ENCODE measurements at places on chromosomes 4 and X.

DNA sequence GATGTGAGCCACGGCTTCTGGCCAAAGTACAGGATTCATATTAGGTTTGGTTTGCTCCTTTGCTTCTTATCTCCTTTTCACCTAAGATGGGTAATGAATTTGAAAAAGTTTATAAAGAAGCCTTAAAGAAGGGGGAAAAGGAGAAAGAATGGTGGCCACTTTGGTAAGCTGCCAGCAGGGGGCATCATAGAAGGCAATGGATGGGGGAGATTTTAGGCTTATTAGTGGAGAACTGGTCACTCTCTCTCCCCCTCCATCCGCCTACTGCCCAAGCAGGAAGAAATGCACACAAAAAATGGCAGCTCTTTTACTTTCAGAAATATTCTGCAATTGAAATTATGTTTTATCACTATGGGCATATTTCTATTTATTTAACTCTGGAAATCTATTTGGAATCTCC lies 32.0 kb downstream of the SPARCL1 start:
- DNase-seq = no peak

- DNase-seq = no peak
These were observed 1.4 kb upstream of the MAN2B2 start for GRCh38 chr4:6573551-6573950.

DNA sequence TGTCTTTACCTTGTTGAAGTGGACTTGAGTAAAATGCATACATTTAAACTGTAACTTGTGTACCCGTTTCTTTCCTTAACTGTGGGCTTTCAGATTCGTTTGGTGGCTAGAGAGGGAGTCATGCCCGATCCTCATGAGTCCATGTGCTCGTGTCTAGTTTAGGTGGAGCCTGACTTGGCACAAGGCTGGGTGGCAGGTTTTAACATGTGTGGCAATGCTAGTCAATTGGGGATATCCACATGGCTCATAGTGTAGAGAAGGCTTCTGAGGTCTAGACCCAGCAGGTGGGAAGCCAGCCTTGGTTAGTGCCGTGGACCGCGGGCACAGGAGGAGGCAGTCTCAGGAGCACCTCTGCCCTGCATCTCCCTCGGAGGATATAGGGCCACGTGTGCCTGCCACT lies 48.5 kb upstream of the CLCN4 start:
- no peak for DNase-seq

DNA sequence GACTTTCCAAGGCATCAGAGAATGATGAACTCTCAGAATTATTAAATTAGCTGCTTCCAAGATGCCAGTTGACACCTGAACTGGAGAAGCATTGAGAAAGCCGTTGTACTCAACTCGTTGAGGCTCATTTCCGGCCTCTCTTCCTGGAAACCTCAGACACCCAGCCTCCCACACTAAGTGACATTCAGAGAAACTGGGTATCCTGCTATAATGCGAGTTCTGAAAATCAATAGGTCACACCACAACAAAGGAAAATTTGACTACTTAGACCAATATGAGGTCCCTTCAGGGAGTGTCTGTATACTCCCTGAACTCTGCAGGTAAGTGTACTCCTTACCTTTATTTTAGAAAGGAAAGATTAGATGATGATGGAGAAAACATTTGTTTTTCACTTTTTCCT lies 51.2 kb downstream of the ENPEP start:
- peak; percentile 83 for DNase-seq

GRCh38 chr4:41609851-41610250 lies 71.9 kb downstream of the LIMCH1 start:
- no peak for DNase-seq

DNA sequence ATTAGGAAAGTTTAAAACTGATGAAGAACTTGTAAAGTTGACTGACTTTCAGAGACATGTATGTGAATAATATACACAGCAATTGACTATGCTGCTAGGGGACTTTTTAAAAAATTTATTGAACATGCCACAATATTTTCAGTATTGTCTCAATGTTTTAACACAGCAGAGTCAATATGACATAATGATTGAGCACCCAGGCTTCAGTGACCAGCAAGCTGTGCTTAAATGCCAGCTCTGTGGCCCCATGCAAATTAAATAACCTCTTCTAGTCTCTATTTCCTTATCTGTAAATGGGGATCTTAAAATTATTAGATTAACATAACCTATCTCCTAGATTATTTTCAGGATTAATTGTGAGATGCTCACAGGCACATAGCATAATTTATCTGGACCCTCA lies 56.8 kb upstream of the TXK start:
- DNase-seq = no peak

DNA sequence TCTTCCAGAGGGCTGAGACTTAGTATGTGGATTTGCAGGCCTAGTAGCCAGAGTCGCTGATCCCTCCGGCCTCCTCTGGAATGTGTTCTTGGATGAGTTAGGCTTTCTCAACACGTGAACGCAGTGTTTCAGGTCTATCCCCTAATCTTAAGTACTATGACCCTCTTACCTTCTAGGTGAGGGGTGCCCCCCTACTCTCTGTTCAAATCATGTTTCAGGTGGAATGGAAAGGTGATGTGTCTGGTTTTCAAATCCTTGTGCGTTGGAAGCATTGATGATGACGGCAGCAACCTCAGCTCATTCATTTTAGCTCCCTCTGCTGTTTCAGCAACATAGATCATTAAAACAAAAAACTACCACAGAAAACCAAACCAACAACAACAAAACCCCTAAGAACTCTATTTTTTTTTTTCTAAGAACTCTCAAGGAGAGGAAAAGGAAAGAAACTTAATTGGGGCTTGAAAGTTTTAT lies 56.4 kb downstream of the RWDD4 start:
- no peak for DNase-seq

DNA sequence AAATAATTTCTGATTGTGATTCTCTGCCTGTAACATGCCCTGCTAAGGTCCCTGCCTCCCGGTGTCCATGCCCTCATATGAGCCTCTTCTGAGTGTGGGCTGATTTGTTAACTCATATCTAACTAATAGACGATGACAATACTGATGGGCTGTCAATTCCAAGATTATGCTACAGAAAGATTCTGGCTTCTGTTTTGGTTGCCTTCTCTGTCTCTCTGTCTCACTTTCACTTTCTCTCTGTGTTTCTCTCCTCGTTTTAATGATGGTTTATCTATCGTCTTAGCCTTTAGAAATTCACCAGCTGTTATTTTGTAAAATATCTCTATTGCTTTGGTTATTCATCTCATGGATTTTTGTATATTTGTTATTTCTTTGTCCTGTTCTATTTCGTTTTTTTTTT lies 312.5 kb upstream of the ANXA10 start:
- DNase-seq = no peak

DNA sequence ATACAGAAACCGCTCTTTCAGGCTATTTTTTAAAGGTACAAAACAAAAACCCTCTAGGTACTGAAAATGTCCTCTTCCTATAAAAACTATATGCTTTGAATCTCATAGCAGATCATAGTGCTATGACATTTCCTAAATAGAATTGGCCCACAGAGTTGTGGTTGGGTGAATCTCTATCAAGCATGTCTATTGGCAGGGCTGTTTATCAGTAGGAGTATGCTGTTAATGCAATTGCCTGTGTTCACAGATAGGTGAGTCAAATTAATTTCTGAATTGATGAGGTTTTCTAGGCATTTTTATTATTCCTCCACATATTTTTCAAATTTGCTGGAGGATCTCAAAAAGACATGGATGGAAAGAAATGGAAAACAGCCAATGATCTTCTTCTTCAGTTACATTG lies 73.9 kb downstream of the QRFPR start:
- no peak for DNase-seq

- DNase-seq = no peak
These were observed 167.2 kb downstream of the SH3KBP1 start for GRCh38 chrX:19720236-19720635.

GRCh38 chr4:90113881-90114457 lies 13.2 kb upstream of the CCSER1 start:
- no peak for DNase-seq

GRCh38 chr4:4334798-4335520 lies 44.9 kb downstream of the ZBTB49 start:
- peak; percentile 71 for DNase-seq

DNA sequence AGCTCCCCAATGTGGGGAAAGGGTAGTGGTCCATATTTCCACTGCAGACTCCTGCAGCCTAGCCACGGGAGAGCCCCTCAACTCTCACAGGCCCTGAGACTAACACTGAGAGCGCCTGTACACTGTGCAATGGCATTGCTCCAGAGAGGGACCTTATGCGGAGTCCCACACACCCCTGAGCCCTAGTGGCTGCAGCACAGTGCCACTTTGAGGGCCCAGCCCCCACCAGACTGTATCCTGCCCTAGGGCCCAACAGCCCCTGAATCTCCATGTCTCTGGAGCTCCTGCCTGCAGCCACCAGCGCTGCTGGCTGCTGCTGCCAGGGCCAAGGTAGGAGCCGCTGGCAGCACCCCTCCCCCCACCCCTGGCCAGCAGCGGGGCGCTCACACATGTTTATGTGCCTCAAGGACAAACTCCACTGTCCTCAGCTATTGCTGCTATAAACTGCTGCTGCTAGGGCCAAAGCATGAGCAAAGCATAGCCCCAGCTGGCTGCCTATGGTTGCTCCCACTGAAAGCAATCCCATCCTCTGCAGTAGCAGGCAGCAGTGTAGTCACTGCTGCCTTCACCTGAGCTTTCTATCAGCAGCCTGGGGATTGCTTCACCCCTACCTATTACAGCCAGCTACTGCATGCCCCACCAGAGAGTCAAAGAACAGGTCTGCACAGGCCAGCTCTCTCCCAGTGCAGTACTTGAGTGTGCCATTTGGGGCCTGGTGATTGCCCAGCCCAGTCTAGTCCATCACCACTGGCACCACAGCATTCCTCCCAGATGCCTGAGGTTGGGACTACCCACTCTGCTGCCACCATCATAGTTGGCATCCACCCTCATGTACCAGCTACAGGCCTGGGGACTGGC lies 24.3 kb downstream of the TMEM154 start:
- no peak for DNase-seq

- no peak for DNase-seq
These were observed 856.6 kb downstream of the GLUD2 start for GRCh38 chrX:121903961-121904360.

DNA sequence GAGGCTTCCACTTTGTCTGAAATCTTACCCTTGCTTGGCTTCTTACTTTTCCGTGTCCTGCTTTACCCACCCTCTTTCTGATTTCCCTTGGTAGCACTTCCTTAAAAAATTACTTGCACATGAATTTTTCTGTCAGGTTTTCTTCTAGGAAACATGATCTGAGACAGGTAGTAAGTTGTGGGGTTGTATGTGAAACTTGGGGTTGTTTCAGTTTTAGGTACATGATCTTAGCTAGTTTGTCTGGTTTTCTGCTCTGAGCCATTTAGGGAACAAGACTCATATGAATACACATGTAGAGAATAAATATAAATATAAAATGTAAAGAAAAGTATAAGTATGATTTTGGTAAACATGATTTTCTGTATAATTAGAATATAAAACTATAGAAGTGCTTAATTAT lies 17.4 kb upstream of the ARMCX2 start:
- DNase-seq = no peak

- no peak for DNase-seq
These were observed 90.8 kb downstream of the PPP2R2C start for GRCh38 chr4:6381571-6382123.

DNA sequence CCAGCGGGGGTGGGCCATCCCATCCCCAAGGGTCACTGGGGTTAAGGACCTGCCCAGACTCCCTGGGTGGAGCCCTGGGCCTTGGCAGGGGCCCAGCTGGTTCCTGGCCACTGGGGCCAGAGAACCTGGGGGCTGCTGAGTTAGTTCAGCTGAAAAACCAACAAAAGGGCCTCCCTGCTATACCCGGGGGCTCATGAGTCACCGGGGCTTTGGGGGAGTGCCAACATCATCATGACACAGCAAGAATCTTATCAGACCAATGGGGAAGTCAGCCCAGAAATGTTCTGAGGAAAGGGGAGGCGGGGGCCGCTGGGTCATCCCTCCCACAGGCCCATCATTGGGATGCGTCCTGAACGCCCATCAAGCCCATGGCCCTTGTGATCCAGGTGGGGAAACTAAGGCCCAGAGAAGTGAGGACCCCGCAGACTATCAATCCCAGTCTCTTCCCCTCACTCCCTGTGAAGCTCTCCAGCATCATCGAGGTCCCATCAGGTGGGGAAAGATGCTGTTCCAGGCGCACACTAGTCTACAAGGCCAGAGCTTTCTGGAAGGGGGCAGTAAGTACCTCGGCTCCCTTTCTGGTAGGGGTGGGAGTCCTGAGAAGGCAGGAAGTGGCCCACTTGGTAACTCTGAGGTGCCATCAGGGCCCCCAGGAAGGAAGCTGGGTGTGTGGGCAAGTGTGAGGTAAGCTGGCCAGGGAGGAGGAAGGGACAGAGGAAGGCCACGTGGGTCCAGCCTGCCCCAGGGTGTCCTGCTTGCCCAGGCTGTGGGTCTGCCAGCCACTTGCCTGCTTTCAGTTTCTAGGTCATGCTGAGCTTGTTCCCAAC lies 4.5 kb downstream of the G6PD start:
- no peak for DNase-seq

DNA sequence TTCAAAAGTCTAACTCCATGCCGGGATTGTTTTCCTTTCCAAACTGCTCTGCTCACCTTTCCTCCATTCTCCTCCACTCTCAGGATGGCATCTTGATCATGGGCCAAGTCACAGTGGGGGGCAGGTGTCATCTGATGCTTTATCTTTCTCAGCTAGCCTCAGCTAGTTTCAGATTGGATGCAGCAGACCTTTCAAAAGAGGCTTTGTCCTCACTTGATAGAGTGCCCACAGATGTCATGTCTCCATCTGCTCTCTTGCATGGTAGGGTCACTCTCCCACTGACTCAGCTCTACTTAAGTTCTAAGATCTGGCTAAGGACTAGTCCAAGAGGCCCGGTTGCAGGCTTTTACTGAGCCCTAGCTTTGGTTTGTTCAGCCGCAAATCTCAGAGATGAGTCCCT lies 341.8 kb upstream of the GALNT7 start:
- DNase-seq = no peak

DNA sequence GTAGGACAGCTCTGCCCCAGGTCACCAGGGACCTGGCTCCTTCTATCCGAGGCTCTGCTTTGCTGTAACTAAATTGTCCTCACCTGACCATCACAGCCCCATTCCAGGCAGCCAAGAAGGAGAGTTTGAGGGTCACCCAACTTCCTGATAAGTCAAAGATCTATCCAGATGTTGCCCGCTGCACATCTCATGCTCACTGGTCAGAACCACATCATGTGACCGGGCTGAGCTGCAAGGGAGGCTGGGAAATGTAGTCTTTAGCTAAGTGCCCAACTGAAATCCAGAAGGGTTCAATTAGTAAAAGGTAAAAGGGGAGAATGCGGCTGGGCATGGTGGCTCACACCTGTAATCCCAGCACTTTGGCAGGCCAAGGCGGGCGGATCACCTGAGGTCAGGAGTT lies 18.4 kb downstream of the HMX1 start:
- no peak for DNase-seq

- DNase-seq = peak; percentile 25
These were observed 96.5 kb upstream of the MAOA start for GRCh38 chrX:43559644-43560043.
